ENCODE measurements at places on chromosomes 1 and 21. TPM values are rescaled to one million over a fixed set of nuclear protein-coding genes. Genes with fewer than 3 reads are reported as not detected.

Gene SPRR2A
- polyA plus RNA-seq: not detected

DNA sequence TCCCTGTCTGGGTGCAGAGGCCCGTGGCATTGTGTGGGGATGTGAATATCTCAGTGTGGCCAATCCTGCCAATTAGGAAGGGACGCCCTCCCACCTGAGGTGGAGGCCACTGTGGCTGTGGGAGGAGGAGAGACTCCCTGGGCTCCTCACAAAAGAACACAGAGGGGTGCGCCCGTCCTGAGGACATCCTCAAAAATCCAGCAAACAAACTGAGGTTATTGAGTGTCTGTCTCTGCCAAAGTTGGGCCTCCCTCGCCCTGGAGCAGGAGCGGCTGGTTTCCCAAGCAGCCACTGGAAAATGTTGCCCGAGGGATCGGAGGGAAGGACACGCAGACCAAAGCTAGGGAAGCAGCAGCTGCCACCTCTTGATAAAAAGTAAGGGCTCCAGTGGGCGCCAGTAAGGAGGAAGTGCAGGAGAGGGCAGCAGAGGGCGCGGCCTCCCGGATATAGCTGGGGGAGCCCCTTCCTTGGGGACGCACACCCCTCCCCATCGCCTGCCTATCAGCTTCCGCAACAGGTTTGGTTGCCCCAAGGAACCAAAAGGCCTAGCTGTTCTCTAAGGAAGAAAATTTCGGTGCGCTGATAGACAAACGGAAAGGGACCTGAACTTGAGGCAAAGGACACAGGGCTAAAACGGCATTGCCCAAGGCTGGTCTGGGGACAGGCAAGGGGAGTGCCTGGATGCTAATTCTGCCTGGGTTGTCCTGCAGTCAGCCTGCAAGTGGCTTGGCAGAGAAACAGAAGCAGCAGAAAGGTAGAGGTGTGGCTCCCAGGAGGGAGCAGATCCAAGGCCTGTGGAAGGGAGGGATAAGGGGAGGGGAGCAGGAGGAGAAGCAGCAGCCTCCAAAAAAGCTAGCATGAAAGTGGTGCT is 1.7 kb upstream of the GRIK3 start:
- DNase-seq: no peak

DNA sequence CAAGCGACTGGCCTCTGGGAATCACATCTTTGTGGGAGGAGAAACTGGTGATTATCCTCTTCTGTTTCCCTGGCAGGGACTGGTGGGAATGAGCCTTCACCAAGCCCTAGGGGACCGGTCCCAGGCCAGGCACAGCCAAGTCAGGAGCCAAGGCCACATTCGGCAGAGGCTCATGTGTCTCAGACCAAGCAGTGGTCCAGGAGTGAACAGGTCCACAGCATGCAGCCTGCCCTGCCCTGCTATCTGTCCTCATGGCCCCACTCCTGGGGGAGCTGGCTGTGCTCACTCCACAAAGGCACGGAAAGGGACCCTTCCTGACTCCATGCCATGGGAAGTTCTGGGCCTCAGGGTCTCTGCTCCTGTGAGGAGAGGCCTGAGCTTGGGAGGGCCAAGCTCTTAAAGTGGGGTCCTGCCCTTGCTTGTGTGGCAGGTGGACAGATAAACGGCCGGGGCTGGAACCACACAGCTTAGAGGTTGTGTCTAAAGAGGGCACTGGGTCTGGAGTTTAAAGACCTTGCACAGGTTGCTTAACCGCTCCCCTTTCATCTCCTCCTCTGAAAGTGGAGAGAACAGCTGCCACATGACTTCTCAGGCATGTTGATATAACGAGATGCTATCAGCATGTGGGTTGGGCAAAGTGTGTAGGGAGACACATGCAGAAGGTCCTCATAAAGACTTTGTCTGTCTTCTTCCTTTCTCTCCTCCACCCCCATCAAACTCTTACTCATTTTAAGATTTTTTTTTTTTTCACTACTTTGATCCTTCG is 57.5 kb downstream of the CASQ2 start:
- no peak for DNase-seq

- DNase-seq: no peak
These were observed 122.1 kb downstream of the LRIG2 start for GRCh38 chr1:113194846-113195830.

DNA sequence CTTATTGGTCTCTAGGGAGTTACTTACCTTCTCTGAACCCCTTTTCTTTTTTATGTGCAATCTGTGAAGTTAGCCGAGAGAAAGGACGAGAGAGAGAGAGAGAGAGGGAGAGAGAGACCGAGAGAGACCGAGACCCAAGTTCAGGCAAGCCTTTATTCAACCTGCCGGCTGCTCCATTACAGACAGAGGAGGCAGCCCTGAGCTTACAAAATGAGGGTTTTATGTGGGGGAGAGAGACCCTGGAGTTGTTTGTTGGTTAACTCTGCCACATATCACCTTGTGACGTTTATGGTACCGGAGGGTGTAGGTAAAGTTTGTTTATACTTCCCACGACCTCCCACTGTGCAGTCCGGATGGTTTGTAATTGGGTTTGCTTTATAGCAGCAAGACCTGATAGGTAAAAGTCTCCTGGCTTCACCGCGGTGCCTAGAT is 1.5 kb upstream of the MCOLN3 start:
- no peak for DNase-seq

Gene RPE65
- polyA plus RNA-seq: not detected

DNA sequence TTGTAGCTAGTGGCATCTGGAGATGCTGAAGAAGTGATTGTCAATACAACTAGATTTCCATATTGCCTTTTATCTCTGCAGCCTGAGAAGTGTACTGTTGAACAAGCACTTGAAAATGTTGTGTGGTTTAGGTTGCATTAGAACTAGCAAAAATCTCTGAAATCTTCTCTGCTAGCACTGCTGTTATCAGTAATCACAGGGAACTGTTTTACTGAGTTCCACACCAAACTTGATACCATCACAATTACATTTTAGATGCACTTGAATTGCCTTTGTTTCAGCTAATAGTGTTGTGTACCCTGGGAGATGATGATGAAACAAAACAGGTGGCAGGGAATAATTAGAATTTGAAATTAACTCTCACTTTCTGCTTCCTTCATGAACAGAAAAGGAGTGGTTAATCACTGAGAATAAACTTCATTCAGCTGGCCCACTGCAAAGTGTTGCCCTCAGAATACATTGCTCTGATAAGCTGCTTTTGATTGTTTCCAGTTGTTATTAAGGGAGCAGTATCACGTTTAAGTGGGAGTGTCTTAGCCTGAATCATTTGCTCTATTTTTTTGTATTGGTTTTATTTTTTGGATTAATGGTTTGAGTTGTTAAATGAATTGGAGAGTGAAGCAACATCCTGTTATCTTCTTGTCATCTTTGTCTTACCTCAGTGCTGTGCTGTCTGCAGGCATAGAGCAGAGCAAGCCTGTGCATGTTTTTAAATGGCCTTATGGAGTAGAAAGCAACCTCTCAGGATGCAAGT is 13.0 kb downstream of the FAM20B start:
- no peak for DNase-seq

- DNase-seq: no peak
These were observed 3.9 kb upstream of the FAM78B start for GRCh38 chr1:166170726-166171125.

- no peak for DNase-seq
These were observed 19.9 kb upstream of the SERPINC1 start for GRCh38 chr1:173937062-173937461.

DNA sequence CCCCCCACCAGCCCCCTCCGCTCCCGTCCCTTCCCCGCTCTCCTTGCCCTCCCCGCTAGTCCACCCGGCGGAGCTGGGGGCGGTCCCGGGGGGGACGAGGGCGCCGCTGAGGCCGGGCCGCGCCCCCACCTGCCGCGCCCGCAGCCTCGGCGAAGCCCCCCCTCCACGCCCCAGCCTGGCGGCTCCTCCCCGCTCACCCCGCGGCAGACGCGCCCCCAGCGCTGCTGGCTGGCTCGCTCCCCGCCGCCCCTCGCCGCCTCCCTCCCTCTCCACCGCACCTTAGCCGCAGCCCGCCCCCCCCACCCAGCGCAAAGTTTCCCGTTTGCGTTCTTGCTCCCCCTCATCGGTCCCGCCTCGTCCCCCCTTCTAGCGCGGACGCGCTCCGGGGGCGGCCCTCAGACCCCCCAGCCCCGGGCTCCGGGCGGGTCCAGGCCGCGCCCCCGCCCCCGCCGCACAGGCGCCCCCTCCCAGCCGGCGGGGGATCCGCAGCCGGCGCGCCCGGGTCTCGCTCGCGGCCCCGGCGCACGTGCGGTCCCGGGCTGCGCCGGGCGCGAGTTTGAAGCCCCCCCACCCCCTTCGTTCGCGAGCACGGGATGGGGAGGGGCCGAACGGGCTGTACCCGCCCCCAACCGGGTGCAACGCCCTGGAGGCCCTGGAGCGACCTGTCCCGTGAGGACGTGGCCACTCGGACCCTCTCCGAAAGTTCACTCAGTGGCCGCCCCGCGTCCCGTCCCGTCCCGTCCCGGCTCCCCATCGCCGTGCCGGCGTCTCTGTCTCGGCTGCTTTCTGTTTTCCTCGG is 623 bp downstream of the PTPRF start:
- DNase-seq: peak; percentile 43

DNA sequence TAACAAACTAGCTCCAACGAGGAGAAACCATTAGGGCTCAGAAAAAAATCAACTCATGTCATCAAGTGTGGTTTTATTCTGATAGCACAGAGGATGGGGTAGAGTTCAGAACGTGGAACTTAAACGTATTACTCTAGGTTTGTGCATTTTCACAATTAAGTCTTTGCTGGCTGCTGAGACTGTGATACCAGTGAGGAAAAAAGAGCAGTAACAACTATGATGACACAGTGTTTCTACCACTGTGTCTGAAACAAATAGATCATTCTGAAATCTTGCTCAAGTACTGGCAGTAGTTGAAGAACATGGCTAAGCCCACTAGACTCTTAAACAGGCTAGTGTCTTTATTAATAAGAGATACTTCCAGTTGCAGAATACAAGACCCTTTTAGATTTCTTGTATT is 31.0 kb downstream of the NUCKS1 start:
- no peak for DNase-seq

Gene KIF2C
- polyA plus RNA-seq: 0.48 TPM

DNA sequence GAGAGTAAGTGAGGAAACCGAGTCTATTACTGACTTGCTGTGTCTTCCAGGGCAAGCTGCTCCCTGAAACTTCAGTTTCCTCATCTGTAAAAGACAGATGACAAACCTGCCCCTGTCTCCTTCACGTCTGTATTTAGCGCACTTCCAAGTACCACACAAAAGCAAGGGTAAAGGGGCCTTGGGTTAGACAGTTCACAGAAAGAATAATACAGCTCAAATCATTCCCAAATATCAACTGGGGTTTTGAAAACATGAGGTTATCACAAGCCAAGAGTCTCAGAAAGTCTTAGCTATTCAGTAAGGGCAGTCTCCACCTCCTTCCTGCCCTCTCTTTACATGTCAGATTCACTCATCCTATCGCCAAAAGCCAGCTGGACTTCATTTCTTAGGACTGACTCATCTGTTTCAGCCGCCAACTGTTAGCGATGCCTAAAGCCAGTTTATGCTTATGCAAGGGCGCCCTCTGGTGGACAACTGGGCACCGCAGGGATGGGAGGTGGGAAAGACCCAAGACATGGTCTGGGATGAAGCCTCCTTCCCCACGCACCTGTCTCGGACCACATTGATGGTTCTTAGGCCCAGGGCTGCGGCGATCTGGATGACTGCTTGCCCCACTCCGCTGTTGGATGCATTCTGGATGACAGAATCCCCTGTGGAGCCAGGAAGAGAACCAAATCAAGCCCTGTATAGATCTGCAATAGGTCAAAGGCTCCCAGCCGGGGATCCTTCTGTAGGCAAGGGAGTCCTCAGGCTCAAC is 21.1 kb upstream of the SRSF4 start:
- peak; percentile 98 for DNase-seq

Gene UBE2U
- not detected for polyA plus RNA-seq

Gene RORC
- 1.7 TPM for polyA plus RNA-seq

Gene ADAMTS1
- polyA plus RNA-seq: 37.5 TPM

DNA sequence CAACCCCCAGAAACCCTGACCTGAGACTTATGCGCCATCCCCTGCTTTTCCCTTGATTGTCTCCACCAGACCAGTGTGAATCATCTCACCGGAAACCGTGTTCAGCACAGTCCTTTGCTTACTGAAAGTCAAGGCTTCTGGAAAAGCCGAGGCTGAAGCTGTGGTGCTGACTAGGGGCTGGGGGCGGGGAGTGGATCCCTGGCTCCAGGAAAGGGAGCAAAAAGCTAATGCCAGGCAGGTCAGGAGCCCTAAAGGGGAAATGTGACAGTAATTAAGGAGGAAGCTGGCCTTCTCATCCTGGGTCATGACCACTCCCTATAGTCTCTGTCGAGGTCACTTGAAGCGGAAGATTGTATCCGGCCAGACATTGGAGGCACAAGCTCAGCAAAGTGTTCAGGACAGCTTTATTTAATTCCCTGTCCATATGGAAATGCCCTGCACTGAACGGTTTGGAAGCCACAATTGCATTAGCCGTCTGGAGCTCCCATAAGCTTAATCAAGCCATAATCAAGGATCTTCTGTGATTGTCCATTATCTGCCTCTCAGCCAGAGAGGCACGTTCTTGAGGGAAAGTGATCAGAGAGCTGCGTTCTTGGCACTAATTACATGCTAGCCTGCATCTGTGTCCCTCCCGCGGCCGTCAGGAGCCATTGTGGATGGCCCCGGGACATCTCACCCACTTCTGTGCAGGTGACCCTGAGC is 403.6 kb downstream of the RRAGC start:
- peak; percentile 24 for DNase-seq

Gene PCP4
- 34.5 TPM for polyA plus RNA-seq

- DNase-seq: no peak
These were observed 395.2 kb upstream of the LYPLAL1 start for GRCh38 chr1:218778257-218779126.

DNA sequence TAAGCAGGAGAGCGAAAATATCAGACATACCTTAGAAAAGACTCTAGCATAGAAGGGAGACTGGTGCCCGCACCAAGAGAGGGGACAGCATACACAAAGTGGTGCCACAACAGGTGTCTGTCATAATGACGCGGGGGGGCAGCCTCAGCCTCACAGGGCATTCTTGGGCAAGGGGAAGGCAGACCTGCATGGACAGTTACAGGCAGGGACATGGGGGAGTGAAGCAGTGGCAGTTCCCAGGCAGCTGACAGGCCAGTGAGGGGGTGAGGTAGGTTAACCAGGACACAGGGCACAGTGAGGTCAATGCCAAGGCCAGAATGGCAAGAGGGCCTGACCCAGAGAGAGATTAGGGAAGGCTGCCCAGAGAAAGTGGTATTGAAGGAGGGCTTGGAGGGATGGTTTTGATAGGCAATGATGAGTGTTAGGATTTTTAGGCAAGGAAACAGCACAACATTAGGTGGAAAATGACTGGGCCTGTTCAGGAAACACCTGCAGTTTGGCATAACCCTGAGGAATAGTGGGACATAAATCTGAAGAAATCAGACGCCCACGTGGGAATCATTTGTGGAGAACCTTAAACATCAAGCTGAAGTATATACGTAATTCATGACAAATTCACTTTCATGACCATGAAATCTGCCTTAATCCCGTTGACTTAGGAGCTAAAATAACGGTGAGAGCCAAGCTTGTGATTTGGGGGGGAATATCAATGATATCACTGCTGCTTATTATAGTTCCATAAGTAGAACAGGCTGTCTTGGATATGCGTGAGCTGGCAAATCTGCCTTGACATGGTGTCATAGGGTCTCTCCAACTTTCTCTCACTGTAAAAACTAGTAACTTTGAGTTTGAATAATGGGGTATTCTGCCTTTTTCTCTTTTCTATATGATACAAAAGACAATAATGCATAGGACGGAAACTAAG is 8.9 kb downstream of the PTPN14 start:
- DNase-seq: no peak
